ENCODE measurements at places on chromosomes 6 and 20. TPM values are rescaled to one million over a fixed set of nuclear protein-coding genes. Genes with fewer than 3 reads are reported as not detected.

Gene MARCKS
- 22.1 TPM for polyA plus RNA-seq

DNA sequence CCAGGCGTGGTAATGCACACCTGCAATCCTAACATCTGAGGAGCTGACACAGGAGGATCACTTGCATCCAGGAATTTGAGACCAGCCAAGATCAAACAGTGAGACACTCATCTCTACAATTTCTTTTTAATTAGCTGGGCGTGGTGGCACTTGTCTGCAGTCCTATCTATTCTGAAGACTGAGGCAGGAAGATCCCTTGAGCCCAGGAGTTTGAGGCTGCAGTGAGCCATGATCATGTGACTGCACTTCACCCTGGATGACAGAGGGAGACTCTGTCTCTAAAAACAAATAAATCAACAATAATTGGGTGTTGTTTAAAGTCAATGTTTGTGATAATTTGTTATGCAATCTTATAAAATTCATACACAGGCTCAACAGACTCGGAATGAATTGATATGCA, 18.0 kb upstream of the HLA-A start:
- no peak for DNase-seq

DNA sequence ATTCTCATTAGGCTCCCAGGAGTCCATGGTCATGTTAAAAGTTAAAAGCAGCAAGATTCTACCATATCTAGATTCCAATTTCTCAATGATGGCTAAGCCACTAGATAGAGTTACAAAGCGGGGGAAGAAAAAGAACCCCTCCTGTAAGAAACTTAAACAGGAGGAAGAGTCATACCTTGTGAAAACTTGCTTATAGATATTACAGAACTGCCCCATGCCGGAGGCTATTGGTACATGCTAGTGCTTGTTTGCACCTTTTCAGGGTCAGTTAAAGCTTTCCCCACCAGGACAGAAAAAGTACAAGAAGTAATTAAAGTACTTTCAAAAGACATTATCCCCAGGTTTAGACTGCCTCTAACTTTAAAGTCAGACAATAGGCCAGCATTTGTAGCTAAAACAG, 15.5 kb upstream of the GSTA3 start:
- DNase-seq, result no peak

Gene IL22RA2
- polyA plus RNA-seq, result not detected

DNA sequence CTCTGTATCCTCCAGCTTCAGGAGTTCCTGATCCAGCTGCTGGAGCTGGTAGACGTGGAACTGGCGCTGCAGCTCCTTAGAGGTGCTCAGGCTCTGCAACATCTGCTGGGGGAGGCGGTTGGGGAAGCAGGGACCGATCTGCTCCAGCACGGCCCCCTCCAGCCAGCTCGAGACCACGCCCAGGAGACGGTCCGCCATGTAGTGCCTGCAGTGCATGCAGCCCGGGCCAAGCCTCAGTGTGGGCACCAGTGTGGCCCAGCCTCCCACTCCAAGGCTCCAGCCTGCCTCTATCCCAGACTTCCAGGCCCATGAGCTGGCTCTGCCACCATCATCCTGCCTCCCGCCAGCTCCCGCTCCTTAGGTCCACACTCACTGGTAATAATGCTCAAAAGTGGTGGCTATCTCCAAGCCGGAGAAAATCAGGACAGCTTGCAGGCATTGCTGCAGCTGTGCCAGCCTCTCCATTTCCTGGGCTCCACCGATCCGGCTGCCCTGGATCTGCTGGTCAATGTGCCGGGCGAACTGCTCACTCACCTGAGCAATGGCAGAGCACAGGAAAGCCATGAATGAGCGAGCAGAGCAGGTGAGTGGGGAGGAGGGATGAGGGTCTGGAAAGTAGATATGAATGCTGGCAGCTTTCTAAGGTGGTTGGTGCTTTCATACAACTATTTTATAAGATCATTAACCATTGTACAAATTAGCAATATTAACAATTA, 13.0 kb downstream of the CUL7 start:
- no peak for DNase-seq

Gene POM121L2
- 0.03 TPM for polyA plus RNA-seq

Gene SIRPB1
- polyA plus RNA-seq, result 0.38 TPM

DNA sequence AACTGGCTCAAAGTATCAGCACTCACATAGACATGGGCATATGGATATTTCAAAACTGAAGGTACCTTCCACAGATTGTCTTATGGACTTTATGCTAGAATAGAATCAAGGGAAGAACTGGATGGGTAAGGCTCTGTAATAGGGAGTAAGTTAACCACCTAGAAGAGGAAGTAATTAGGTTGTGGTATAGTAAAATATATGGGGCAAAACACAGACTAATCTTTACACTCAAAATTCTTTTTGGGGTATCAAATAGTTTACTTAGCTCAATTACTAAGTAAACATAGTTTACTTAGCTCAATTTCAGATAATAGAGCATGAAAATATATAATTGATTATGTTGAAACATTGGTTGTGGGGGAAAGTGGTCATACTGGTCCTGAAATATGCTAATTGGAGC, 94.2 kb upstream of the ATXN1 start:
- DNase-seq, result no peak

DNA sequence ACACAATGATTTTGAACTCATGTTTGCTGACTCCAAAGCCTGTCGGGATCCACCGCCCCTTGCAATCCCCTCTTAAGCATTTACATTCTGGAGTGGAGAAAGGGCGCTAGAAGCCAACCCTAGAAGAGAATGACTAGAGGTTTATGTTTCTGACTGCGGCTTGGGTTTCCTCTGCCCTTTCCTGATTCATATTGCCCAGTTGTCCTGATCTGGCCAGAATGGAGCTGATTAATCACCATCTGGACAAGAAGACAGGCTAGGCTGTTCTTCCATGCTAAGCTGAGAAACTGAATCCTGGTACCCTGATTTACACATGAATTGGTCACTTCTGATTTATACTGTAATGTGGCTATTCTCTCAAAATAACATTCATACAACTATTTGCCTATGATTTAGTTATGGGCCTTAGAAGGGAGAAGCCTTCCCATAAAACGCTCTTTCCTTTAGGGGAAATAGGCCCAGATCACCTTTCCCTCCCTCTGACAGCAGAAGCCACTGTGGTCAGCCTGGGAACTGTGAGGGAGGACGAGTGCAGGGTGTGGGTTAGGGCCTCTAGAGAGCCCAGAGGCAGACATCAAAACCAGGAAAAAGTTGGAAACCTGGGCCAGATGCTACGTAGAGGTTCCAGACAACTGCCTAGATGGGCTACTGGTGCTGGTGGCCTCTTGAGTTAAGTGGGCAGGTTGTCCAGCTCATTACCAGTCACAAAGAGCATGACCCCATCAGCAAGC, 199.2 kb upstream of the PRDM1 start:
- DNase-seq, result no peak

DNA sequence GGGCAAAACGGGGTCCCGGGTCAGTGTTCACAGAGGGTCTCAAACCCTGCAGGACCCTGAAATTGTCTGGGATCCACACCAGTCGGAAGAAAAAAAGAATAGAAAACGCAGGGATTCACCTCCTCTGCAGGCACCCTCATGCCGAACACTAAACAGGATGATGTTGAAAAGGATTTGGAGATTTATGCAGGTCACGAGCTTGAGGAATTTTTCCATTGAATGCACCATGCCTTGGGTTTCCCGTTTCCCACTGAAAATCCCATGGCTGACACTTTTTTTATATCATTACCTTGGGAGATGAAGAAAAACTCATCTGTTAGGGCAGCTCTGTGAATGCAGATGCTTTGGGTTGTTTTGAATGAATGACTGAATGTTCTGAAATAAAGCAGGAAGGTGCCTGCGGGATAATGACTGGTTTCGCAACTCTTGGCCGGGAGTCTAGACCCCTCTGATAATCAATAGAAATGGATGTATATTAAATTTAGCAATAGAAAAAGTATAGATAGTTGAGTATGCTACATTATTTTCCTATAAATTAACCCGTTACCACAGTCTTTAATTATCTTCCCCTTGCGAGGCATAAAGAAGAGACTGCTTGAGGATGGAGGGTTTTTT, 147.5 kb upstream of the AFDN start:
- no peak for DNase-seq

GRCh38 chr6:37141281-37142049, 28.5 kb upstream of the PIM1 start:
- no peak for DNase-seq

Gene EDN1
- polyA plus RNA-seq, result 8.8 TPM

GRCh38 chr20:24745617-24746350, 203.3 kb upstream of the CST7 start:
- no peak for DNase-seq

- no peak for DNase-seq
These were observed 187.7 kb upstream of the BMP2 start for GRCh38 chr20:6579824-6580223.

- no peak for DNase-seq
These were observed 76.4 kb upstream of the MLN start for GRCh38 chr6:33880104-33880678.

DNA sequence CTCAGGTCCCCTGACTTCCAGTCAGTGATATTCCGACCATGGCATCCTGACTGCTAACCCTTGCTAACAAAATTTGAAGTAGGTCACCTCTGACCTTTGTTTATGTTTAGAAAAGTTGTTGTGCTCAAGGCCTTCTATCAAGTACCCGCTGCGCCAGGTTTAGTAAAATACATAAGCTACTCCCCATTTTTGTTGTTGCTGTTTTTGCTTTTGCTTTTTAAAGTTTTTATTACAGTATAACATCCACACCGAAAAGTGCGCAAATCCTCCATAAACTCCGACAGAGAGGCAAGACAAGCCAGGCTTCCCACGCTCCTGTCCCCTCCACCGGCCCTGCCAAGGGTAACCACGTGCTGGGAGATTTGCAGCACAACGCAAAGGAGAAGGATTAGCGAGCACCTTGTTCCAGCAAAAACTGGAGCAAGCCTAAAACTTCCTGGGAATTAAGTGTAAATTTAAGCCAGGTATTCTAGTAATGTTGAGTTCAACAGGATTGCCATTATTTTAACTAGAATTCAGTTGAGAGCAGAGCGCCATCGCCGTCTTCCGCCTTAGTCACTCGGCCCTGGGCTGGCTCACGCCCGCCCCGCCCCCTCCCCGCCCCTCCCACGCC, 17.8 kb upstream of the HMGN4 start:
- peak; percentile 47 for DNase-seq

DNA sequence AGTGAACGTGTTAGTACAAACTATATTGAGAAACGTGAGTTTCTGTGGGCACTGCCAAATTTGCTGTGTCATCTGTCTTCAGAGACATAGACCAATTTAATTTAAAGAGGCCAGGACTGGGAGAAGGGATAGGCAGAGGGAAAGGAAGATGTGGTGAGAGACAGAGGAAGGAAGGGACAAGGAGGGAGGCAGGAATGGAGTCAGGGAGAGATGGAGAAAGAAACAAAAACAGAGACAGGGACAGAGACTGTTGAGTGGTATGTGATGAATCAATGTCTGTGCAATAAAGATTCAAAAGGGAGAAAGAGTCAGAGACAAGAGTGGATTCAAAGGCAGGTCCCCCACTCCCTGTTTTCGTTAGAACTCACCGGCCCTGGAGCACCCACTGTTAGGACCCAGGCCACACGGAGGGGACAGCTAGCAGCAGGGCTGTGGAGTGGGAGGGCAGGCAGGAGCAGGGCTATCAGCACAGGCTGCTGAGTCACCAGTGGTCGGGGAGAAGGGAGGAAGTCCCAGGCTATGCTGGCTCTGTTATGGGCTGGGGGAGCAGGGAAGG, 51.6 kb upstream of the CHD6 start:
- DNase-seq, result no peak

GRCh38 chr6:16329233-16329632, 90.8 kb downstream of the GMPR start:
- no peak for DNase-seq

Gene RAB44
- 0.68 TPM for polyA plus RNA-seq

GRCh38 chr6:157893238-157893637, 70.2 kb downstream of the SNX9 start:
- DNase-seq, result no peak

Gene RFX6
- 0.06 TPM for polyA plus RNA-seq

Gene SGK2
- polyA plus RNA-seq, result 1.9 TPM

- DNase-seq, result no peak
These were observed 14.8 kb upstream of the MAS1L start for GRCh38 chr6:29502597-29502996.

GRCh38 chr6:105990151-105990550, 96.0 kb upstream of the PRDM1 start:
- no peak for DNase-seq

Gene TGM3
- not detected for polyA plus RNA-seq

GRCh38 chr6:15662326-15663129, at the start of gene DTNBP1:
Gene DTNBP1, minus strand, starts transcription at chr6:15663028. Its CDS starts 159 bp downstream, at chr6:15662869.
- DNase-seq, result peak; percentile 45

DNA sequence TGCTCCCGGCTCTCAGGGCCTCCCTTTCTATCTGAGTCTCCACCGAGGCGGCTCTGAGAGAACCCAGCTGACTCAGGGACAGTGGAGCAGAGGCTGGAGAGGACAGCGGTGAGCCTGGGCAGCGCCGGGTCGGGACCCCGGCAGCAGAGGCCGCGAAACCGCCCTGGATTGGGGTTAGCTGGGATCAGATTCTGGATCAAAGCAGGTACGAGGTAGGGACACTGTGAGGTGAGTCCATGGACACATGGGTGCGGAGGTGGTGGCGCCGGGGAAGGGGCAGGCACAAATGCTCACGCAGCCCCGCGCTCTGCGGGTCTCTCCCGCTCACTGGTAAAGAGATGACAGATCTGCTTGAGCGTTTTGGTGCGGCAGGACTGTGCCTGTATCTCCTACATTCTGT, 146.4 kb upstream of the GGTLC1 start:
- DNase-seq, result no peak

Gene COL21A1
- 16.8 TPM for polyA plus RNA-seq

Gene CLVS2
- polyA plus RNA-seq, result 0.10 TPM

GRCh38 chr20:46816886-46817638, 77.6 kb upstream of the EYA2 start:
- DNase-seq, result no peak

Gene MMUT
- polyA plus RNA-seq, result 21.5 TPM

- DNase-seq, result no peak
These were observed 37.8 kb downstream of the ELOVL5 start for GRCh38 chr6:53310771-53311585.

DNA sequence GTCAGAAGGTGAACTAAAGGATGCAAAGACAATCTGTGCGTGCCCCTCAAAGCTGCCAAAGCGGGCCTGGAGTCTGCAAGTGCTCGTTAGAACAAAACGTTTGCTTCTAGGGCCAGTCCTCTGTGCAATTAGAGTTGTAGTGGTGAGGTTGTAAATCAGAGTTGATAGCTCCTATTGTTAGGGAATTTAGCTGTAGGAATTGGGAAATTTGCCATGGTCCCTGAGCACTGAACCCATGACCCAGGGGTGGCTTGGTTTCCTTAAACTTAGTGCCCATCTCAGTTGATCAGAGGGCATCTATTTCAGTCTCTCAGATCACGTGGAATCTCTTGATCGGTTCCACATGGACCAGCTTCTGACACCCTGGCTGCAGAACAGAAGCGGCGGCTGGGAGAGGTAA, 18.8 kb upstream of the RPS6KA2 start:
- no peak for DNase-seq

DNA sequence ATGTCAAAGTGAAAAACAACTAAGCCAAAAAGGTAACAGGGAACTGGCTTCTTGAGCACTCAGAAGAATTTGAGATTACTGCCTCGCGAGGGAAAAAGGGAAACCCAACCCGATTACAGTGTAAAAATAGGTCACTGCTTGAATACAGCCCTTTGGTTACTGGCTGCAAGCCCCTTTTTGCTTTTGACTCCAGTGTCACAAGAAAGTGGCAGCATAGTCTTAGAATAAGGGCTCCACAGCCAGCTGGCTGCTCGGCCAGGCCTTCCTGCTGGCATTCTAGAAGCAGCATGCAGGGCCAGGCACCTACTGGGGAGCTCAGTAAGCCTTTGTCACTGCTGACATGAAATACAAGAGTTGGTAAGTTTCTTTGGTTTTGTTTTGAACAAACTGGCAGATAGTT, 83.0 kb downstream of the ZHX3 start:
- no peak for DNase-seq
